ENCODE measurements at places on chromosomes 4 and X. TPM values are rescaled to one million over a fixed set of nuclear protein-coding genes. Genes with fewer than 3 reads are reported as not detected.
A peak's percentile ranks its signal among the peaks of the same experiment; 100 is the strongest.

- no peaks in the 10 kb centered on the region for H3K4me1 ChIP-seq
- no peaks in the 10 kb centered on the region for H3K27me3 ChIP-seq
- H3K4me3 ChIP-seq = peak within 1 kb of the TSS; percentile 41
- no peak within 1 kb of the TSS for H3K27ac ChIP-seq
These were observed at the start of gene GPRASP1 for GRCh38 chrX:102651242-102652011. Gene GPRASP1, plus strand, starts transcription at chrX:102651483. Its CDS starts 2,431 bp downstream, at chrX:102653914.

DNA sequence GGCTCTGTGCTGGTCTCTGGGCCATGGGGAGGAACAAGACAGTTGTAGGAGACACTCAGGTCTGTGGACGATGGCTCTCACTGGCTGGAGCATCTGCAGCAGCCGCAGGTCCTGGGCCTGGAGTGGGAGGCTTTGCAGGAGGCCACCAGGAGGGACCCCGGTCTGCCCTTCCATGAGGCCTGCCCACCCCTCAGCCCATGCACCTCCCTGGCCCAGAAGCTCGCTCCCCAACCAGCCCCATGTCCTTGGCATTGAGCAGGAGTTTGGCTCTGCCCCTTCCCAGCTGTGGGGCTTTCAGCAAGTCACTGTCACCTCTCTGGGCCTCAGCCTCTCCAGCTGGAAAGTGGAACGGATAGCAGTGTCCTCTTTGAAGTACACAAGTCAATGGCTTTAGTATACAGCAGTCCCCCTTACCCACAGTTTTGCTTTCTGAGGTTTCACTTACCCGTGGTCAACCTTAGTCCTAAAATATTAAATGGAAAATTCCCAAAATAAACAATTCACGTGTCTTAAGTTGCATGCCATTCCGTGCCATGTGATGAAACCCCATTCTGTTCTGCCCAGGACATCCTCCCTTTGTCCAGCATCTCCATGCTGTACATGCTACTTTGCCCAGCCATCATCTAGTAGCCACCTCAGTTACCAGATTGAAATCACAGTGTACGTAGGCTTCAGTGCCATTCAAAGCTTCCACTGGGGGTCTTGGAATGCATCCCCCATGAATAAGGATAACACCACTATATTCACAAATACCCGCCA lies 104.0 kb downstream of the CPZ start:
- H3K27me3 ChIP-seq = no peaks in the 10 kb centered on the region
- no peak for DNase-seq
- H3K4me1 ChIP-seq = no peaks in the 10 kb centered on the region
- no peak overlapping the region for H3K27ac ChIP-seq
- no peaks in the 10 kb centered on the region for H3K36me3 ChIP-seq
- H3K4me3 ChIP-seq = no peak overlapping the region

DNA sequence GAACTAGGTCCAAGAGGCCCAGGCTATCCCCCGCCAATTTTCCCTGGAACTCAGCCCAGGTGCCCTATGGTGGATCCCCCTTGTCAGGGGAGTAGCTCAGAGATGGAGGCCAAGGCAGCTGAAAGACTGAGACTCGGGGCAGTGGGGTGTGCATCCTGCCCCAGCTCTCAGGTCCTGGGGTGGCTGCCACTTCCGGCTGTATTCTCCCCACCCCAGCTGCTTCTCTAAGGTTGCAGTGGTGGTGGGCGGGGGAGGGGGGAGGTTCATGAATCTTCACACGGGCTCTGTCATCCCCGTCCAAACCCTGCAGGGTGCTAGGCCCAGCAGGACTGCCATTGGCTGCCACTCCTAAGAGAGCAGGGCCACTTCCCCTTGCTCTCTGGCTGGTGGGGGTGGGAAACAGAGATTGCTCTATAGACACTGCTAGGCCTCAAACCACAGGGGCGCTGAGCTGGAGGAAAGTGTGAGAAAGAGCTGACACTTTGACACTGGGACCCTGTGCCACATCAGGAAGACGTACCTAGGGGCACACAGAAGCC lies 1.5 kb downstream of the SASH3 start:
- H3K27ac ChIP-seq = no peak overlapping the region
- no peak overlapping the region for H3K4me3 ChIP-seq
- no peaks in the 10 kb centered on the region for H3K27me3 ChIP-seq
- no peaks in the 10 kb centered on the region for H3K36me3 ChIP-seq
- DNase-seq = no peak
- H3K4me1 ChIP-seq = peaks cover 4% of the 10 kb centered on the region

DNA sequence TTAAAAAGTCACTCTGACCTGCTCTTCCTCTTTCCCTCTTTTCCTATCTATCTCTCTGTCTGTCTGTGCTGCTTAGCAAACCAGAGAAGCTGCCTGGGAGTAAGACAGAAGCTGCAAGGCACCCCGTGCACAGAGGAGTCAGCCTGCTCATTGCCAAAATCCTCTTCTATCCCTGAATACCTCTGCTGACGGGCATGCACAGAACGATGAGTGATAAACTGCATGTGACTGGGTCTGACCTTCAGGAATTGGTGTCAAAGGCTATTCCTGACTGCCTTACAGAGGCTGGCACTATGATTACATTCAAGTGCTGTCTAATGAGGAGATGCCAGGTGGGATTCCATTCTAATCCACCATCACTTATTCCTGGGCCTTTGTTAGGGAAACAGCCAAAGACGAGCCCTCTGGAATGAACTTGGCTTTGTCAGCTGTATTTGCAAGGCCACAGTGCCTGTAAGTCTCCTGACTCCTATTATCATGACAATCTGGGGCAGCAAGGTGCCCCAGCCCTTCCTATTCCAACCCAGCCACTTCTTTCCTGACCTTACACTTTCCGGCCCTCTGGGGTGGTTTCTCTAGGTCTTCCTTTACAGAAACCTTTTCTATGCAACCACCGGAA lies 45.4 kb upstream of the CTAG2 start:
- no peaks in the 10 kb centered on the region for H3K4me1 ChIP-seq
- DNase-seq = no peak
- no peaks in the 10 kb centered on the region for H3K27me3 ChIP-seq
- no peaks in the 10 kb centered on the region for H3K36me3 ChIP-seq
- no peak overlapping the region for H3K27ac ChIP-seq

DNA sequence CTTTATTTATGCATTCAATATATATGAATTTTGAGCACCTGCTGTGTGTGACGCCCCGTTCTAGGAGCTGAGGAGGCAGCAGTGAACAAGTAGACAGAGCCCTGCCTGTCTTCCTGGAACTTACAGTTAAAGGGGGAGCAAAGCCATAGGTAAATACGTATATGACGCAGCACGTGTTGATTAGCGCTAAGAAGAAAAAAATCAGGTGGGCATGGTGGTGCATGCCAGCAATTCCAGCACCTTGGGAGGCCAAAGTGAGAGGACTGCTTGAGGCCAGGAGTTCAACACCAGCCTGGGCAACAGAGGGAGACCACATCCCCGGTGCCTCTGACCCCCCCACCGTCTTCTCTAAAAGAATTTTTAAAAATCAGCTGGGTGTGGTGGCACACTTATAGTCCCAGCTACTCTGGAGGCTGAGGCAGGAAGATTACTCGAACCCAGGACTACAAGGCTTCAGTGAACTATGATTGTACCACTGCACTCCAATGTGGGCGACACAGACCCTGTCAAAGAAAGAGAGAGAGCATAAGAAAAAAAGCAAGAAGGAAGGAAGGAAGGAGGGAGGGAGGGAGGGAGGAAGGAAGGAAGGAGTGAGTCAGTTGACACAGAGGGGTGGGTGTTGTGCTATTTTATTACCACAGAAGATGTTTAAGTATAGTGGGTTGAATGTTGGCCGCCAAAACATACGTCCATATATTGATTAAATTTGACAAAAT lies 5.4 kb upstream of the KIAA0232 start:
- H3K27me3 ChIP-seq = no peaks in the 10 kb centered on the region
- no peak for DNase-seq

DNA sequence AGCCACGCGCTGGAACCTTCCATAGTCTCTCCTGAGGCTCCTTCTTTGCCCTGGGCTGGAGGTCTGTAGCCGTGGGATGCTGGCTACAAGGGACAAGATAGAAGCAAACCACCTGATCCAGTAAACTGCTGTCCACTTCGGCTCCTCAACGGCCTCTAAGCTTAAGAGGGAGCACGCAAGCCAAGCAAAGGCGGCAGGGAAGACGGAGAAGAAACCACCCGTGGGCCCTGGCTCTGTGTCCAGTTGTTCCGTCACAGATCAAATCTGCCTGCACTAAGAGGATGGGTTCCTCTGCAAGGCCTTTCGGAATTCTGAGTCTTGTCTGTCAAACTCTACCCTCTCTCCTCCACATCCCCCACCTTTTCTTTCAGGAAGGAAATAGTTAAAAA lies 401 bp upstream of the EDNRA start:
- peak overlapping the region; percentile 52 for H3K4me3 ChIP-seq
- no peaks in the 10 kb centered on the region for H3K27me3 ChIP-seq
- no peak for DNase-seq
- H3K36me3 ChIP-seq = no peaks in the 10 kb centered on the region
- H3K27ac ChIP-seq = no peak overlapping the region
- peaks cover 16% of the 10 kb centered on the region for H3K4me1 ChIP-seq

DNA sequence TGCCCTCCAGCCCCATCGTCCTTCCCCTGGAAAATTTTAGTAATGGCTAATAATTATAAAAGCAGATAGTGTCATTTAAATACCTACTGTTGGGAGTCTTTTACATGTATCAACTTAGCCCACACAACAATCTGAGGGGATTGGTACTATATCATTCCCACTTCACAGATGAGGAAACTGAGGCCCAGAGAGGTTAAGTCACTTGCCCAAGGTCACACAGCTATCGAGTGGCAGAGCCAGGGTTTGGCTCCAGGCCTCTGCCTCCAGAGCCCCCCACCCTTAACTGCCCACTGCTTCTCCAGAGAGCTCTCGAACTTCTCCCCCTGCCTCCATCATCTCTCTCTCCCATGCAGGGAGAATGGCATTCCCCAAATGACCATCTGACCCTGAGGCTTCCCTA lies 7.4 kb downstream of the C4orf50 start:
- no peaks in the 10 kb centered on the region for H3K4me1 ChIP-seq
- no peak for DNase-seq
- no peaks in the 10 kb centered on the region for H3K36me3 ChIP-seq
- H3K4me3 ChIP-seq = no peak overlapping the region
- H3K27me3 ChIP-seq = no peaks in the 10 kb centered on the region
- no peak overlapping the region for H3K27ac ChIP-seq

DNA sequence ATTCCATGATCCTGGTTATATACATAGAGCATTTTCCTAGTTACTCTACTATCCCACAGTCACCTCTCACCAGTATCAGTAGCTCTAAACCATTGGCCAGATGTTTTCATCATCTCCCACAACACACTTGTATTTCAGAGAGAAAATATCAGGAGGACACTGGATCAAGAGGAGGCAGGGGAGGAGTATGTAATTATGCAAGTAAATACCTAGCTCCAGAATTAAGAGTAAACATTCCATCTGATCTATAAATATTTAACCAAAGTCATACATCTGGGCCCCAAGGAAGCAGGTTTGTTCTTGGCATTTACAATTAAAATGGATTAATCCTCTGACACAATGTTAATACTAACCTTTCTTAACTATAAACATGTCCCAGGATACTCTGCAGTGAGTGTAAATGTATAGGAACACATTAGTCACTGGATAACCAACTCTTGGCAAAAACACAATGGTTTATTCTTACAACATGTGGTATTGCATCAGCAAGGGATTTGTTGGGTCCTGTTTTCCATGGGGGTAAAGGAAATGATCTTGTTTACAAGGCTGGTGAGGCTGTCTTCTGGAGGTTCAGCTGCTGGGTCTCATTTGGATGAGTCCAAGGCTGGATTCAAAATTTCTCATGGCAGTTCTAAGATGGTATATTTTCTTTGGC lies 170.1 kb downstream of the ATG4A start:
- H3K4me1 ChIP-seq = no peaks in the 10 kb centered on the region
- no peak for DNase-seq
- H3K4me3 ChIP-seq = no peak overlapping the region
- no peaks in the 10 kb centered on the region for H3K36me3 ChIP-seq

GRCh38 chr4:184395971-184396391 lies 78.4 kb downstream of the IRF2 start:
- H3K4me3 ChIP-seq = no peak overlapping the region
- peaks cover 44% of the 10 kb centered on the region for H3K36me3 ChIP-seq
- peaks cover 51% of the 10 kb centered on the region for H3K4me1 ChIP-seq
- H3K27ac ChIP-seq = peak overlapping the region; percentile 21
- H3K27me3 ChIP-seq = no peaks in the 10 kb centered on the region

- no peak overlapping the region for H3K4me3 ChIP-seq
- DNase-seq = no peak
- H3K27me3 ChIP-seq = no peaks in the 10 kb centered on the region
- H3K27ac ChIP-seq = no peak overlapping the region
- H3K4me1 ChIP-seq = no peaks in the 10 kb centered on the region
These were observed 46.7 kb upstream of the POU4F2 start for GRCh38 chr4:146592019-146592418.

- H3K27ac ChIP-seq = no peak overlapping the region
- peaks cover 7% of the 10 kb centered on the region for H3K4me1 ChIP-seq
- no peak overlapping the region for H3K4me3 ChIP-seq
These were observed 4.5 kb upstream of the WDR1 start for GRCh38 chr4:10120943-10121567.

DNA sequence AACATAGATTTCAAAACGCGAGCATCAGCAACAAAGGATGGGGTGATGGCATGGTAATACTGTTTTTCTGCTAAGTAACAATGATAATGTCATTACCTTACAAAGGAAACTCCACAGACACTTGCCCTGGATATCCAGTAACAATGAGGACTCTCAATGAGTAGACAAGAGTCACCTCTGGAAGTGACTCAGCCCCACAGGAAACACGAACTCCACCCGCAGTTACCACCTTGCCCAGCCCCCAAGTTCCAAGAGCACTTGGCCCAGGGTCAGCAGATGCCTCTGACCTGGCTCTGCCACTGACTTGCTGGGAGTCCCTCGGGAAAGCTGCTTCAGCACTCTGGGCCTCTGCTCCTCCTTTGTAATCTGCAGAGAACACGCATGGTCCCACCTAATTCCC lies 110.3 kb upstream of the MAP3K15 start:
- DNase-seq = peak; percentile 14
- H3K27ac ChIP-seq = no peak overlapping the region
- H3K4me3 ChIP-seq = no peak overlapping the region
- peaks cover 17% of the 10 kb centered on the region for H3K4me1 ChIP-seq

DNA sequence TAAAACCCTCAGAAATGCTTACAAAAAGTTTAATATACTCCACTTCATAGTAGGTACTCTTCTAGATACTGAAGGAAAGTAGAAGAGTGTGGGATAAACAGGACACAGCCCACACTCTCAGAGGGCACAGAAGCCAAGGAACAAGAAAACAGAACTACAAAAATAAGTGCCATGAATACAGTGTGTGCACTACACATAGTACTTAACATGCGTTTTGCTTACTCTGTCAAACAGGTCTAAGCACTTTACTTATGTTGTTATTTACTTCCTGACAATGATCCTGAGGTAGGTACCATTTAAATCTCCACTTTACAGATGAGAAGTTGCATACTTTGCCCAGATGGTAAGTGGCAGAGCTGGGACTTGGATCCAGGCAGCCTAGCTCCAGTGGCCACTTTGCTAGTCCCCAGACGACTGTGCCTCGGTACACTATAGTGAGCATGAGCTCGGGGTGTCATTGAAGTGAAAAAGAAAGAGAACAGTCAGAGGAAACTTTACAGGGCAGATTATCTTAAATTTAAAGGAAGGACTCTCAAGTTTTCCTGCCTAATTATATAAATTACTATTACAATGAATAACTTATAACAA lies 120.3 kb downstream of the BANK1 start:
- H3K27ac ChIP-seq = no peak overlapping the region
- DNase-seq = no peak
- no peak overlapping the region for H3K4me3 ChIP-seq
- H3K27me3 ChIP-seq = no peaks in the 10 kb centered on the region

Gene FGA
- total RNA-seq = not detected

Gene PPP4R3C
- not detected for total RNA-seq

Gene HAND2
- not detected for total RNA-seq

Gene ZNF157
- total RNA-seq = not detected

Gene SLC9B1
- 1.5 TPM for total RNA-seq

Gene GPAT3
- 7.0 TPM for total RNA-seq

Data from SJSA1 (cell line).